ENCODE measurements at places on chromosomes 3 and 15. TPM values are rescaled to one million over a fixed set of nuclear protein-coding genes. Genes with fewer than 3 reads are reported as not detected.

The ADAMTSL3 gene
- total RNA-seq: 0.87 TPM

- no peak overlapping the region for H3K27ac ChIP-seq
- H3K36me3 ChIP-seq: no peaks in the 10 kb centered on the region
- DNase-seq: no peak
- no peaks in the 10 kb centered on the region for H3K27me3 ChIP-seq
- no peak overlapping the region for H3K4me3 ChIP-seq
These were observed 848.8 kb upstream of the GBE1 start for GRCh38 chr3:82610236-82610635.

DNA sequence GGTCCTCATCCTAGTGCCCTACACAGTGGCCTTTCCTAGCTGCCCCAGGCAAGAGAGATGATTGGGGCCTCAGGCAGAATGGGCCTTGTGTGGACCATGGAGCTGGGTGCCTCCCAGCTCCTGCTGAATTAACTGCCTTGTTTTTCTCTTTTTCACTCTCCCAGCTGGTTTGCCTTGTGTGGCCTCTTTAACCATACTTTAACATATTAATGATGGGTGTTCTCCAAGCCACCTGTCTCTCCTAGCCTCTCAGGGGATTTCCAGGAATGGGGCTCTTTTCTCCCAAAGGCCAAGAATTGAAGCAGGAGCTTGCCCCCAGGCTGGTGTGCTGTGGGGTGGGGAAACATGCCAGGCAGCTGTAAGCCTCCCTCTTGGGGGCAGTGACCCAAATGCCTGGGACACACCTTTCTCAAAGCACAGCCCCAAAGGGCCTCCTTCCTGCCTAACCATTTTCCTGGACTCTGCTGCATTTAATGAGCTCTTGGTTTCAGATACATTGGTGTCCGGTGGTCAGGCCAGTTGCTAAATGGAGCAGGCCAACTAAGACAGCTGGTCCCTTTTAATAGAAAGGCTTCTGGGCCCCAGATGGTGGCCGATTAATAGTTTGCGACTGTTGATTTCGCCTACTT is 5.6 kb downstream of the ALPK3 start:
- DNase-seq: no peak
- no peaks in the 10 kb centered on the region for H3K27me3 ChIP-seq
- no peak overlapping the region for H3K27ac ChIP-seq
- peaks cover 19% of the 10 kb centered on the region for H3K4me1 ChIP-seq
- peaks cover 4% of the 10 kb centered on the region for H3K36me3 ChIP-seq

The TMCO5A gene
- not detected for total RNA-seq

DNA sequence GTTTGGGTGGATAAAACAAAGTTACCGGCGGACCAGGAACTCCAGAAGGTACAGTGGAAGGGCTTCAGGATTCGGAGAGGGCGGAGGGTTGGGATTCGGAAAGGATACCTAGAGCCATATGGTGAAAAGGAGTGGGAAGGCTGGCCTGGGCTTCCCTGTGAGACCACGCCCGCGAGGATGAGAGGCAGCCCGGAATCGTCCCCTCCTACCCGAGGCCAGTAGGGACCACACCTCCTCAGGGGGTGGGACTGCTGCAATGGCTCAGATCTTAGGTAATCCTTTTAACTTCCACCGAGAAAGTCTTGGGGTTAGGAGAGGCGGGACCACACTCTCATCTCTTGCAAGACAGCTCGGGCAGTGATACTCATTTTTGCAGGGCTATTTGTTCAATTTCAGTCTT is 511.3 kb downstream of the OCA2 start:
- H3K36me3 ChIP-seq: no peaks in the 10 kb centered on the region
- H3K4me3 ChIP-seq: no peak overlapping the region
- DNase-seq: peak; percentile 96
- H3K27me3 ChIP-seq: no peaks in the 10 kb centered on the region
- H3K4me1 ChIP-seq: no peaks in the 10 kb centered on the region

DNA sequence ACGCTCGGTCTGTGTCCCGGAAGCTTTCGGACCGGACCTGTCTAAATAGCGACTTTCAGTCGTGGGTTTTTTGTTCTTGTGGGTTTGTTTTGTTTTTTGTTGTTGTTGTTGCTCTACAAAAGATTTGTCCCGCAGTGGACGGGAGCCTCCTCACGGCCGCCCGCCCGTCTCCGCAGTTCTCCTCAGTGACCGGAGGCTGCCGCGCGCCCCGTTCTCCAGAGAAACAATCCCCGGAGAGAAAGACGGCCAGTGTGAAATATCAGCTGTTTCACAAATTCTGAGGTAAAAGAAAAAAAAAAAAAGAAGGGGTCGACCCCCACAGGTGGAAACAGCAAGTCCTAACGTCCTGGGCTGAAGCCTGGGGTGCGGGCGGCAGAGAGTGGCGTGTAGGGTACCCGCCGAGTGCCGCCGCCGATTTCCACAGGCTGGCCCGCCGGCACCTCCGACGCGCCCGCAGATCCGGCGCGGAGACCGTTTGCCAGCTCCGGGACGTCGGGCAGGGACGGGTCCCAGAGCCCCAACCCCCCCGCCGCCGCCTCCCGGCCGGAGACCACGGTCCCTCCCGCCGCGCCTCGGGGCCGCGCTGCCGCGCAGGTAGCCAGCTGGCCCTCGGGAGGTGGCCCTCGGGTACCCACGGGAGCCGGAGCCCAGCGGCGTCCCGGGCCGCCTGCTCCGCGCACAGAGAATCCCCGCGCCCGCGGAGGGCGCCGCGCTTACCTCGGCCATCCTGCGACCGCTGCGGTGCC is 478 bp downstream of the BNC1 start:
- peak; percentile 42 for DNase-seq
- peaks cover 85% of the 10 kb centered on the region for H3K27me3 ChIP-seq
- no peak overlapping the region for H3K27ac ChIP-seq
- H3K4me1 ChIP-seq: no peaks in the 10 kb centered on the region
- peak overlapping the region; percentile 75 for H3K4me3 ChIP-seq
- H3K36me3 ChIP-seq: no peaks in the 10 kb centered on the region

DNA sequence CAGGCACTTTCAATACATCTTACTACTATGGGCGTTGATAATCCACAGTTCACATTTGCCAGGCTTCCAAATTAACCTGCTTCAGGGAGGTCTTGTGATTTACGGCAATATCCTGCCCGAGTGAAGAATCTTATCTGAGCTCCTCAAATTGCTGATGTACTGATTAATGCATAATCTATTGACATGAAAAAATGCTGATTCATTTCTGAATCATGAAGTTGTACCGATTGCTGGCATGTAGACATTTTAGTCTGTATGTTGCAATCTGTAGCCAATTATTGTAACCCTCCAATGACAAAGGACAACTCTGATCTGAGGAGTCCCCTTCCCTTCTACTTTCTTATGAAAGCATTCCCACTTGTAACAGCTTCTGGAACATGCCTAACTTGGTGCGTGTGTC is 97.2 kb downstream of the SEC22A start:
- H3K36me3 ChIP-seq: no peaks in the 10 kb centered on the region
- no peak for DNase-seq
- H3K4me3 ChIP-seq: no peak overlapping the region
- no peak overlapping the region for H3K27ac ChIP-seq

DNA sequence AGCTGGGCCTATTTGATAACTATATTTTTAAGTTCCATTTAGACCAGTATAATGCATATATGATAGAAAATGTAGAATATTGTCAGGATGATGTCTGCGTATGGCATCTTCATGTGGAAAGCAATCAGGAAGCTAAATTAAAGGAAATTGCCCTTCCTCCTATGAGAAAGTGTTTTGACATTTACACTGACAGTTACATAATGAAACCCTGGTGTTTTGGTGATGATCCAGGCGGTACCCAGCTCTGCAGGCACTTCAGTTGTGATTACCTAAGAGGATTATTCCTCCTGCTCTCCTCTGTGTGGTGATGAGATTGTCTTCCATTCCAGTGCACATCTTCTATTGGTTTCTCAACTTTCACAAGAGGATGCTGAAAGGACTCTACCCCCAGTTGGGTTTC is 126.5 kb upstream of the MITF start:
- DNase-seq: no peak
- no peak overlapping the region for H3K27ac ChIP-seq
- no peaks in the 10 kb centered on the region for H3K4me1 ChIP-seq
- H3K36me3 ChIP-seq: no peaks in the 10 kb centered on the region
- no peak overlapping the region for H3K4me3 ChIP-seq

The SERPINI1 gene
- 13.5 TPM for total RNA-seq

The RPUSD3 gene
- 73.4 TPM for total RNA-seq

The CSPG5 gene
- 3.4 TPM for total RNA-seq

The CHDH gene
- 31.4 TPM for total RNA-seq

- H3K4me3 ChIP-seq: no peak overlapping the region
- H3K27me3 ChIP-seq: no peaks in the 10 kb centered on the region
- H3K4me1 ChIP-seq: peaks cover 4% of the 10 kb centered on the region
- no peak overlapping the region for H3K27ac ChIP-seq
These were observed 181.3 kb upstream of the TMC3 start for GRCh38 chr15:81555346-81555745.

GRCh38 chr15:99511531-99511865 is 54.3 kb upstream of the MEF2A start:
- no peak overlapping the region for H3K27ac ChIP-seq
- no peak for DNase-seq
- H3K4me1 ChIP-seq: no peaks in the 10 kb centered on the region
- no peaks in the 10 kb centered on the region for H3K27me3 ChIP-seq
- no peak overlapping the region for H3K4me3 ChIP-seq

The IRAK2 gene
- 0.85 TPM for total RNA-seq

DNA sequence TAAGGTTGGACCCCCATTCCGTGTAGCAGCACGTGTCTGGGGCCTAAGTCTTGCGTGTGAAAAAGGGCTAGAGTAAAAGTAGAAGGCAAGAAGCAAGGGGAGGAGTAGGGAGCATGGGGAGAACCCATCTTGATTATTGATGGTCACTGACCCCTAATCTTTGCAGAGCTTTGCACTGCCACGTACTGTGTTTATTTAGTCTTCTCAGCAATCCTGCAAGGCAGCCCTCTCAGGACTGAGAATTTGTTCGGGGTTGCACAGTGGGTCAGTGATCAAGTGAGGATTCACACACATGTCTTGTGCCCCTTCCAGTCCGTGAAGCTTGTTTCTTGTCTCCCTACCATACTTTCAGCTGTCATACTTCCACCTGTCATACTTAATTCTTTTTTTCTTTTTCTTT is 7.2 kb downstream of the SEMA4B start:
- no peaks in the 10 kb centered on the region for H3K36me3 ChIP-seq
- DNase-seq: no peak
- no peaks in the 10 kb centered on the region for H3K4me1 ChIP-seq

- no peaks in the 10 kb centered on the region for H3K4me1 ChIP-seq
- no peak overlapping the region for H3K27ac ChIP-seq
- H3K36me3 ChIP-seq: no peaks in the 10 kb centered on the region
These were observed 69.6 kb downstream of the EPHB1 start for GRCh38 chr3:134864636-134865035.

DNA sequence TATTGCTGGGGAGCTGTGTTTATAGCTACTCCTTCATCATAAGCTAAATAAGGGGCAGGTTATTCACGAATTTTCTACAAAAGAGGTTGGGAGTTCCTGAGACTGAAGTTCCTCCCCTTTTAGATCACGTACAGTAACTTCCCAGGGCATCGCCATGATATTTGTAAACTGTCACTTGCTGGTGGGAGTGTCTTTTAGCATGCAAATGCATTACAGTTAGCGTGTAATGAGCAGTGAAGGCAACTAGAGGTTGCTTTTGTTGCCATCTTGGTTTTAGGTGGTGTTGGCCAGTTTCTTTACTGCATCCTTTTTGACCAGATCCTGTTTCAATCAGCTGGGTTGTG is 64.4 kb downstream of the IL12A start:
- no peak overlapping the region for H3K27ac ChIP-seq
- no peak for DNase-seq
- H3K36me3 ChIP-seq: no peaks in the 10 kb centered on the region
- no peaks in the 10 kb centered on the region for H3K27me3 ChIP-seq

DNA sequence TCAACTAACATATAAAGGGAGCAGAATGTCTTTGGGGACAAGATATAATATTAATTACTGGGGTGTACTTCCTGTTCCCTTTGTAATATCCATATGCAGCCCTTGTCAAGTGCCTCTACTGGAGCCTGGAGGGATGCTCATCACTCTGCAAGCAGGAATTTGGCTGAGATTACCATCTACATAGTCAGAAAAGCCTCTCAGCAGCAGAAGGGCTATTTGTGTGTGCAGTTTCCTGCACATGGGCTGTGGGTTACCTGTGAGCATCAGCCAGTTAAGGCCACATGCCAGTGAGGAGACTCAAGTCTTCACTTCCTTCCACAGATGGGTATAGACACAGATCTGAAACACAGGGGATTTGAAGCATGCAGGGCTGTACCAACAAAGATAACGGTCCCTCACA is 278.1 kb upstream of the PLSCR5 start:
- DNase-seq: no peak
- H3K4me3 ChIP-seq: no peak overlapping the region
- no peaks in the 10 kb centered on the region for H3K27me3 ChIP-seq
- H3K4me1 ChIP-seq: no peaks in the 10 kb centered on the region
- no peak overlapping the region for H3K27ac ChIP-seq

The DISP2 gene
- total RNA-seq: 1.0 TPM

DNA sequence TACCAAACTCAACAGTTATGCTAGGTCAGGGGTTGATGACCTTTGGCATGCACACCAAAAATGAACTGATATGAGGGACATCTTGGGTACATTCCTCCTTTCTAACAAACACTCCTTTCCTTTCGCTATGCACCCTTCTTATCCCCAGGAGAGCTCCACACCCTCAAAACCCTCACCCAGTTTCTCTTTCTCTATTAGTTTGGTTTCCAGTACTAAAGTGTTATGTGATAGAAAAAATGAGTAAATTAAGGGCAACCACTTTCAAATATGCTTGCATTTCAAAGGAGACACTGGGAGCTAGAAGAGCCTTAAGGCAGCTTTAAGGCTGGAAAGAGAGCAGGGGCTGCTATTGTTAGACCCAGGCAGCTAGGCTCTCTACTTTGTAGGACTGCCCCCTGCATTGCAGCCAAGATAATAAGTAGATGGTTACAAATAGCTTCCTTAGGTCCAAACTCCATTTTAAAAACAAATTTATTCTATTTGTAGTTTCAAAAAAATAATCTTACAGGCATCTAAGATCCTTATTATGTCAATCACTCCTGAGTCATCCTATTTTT is 244.3 kb downstream of the ZIC1 start:
- no peaks in the 10 kb centered on the region for H3K4me1 ChIP-seq
- DNase-seq: no peak
- H3K27me3 ChIP-seq: no peaks in the 10 kb centered on the region
- no peak overlapping the region for H3K27ac ChIP-seq
- no peaks in the 10 kb centered on the region for H3K36me3 ChIP-seq

The SNURF gene
- total RNA-seq: 54.0 TPM

- no peak overlapping the region for H3K27ac ChIP-seq
- DNase-seq: no peak
- H3K4me3 ChIP-seq: no peak overlapping the region
- H3K36me3 ChIP-seq: no peaks in the 10 kb centered on the region
- peaks cover 24% of the 10 kb centered on the region for H3K4me1 ChIP-seq
- H3K27me3 ChIP-seq: no peaks in the 10 kb centered on the region
These were observed 21.8 kb downstream of the MYH15 start for GRCh38 chr3:108488631-108489030.

- H3K4me1 ChIP-seq: peaks cover 23% of the 10 kb centered on the region
- no peak overlapping the region for H3K27ac ChIP-seq
- no peak overlapping the region for H3K4me3 ChIP-seq
- DNase-seq: no peak
These were observed 2.8 kb downstream of the LOXL1 start for GRCh38 chr15:73928971-73929627.

All from GM23338 (cell line).